ENCODE measurements at places on chromosomes 1 and 21.

DNA sequence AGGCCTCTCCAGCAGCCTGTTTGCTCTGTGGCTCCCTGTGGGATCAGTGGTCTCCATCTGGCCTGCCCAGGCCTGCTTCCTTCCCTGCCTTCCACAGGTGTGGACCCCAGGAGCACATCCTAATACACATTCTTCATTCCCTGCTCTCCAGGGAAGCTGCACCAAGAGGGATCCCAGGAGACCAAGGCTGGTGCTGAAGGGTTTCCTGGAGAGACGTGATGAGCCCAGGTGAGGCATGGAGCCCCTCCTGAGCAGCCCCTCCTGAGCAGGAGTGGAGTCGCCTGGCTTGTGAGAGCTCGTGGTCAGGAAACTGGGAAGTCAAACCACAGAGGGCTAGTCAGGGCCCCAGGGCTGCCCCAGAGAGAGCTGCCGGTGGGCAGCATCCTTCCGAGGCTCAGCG, 561.4 kb downstream of the MATN1 start:
- H3K4me3 ChIP-seq: no peak overlapping the region
- no peaks in the 10 kb centered on the region for H3K27me3 ChIP-seq
- DNase-seq: no peak
- no peak overlapping the region for H3K27ac ChIP-seq

DNA sequence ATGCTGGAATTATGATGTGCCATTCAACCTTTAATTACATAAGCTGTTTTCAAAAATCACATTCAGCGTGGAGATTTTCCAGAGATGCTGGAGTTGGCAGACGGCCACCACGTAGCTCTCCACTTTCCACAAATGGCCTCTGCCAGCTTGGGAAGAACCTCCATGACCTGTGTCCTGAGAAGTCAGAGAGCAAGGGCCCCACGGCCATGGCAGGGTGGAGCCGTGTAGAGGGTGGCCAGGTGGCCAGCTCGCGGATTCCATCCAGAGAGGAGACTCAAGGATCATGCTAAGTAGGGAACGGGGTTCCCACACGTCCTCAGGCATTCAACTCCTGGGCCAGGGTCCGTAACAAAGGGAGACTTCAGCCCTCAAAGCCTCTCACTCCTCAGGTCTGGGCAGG, 1.3 kb upstream of the GALE start:
- DNase-seq: no peak
- H3K4me3 ChIP-seq: no peak overlapping the region
- H3K27ac ChIP-seq: no peak overlapping the region
- no peaks in the 10 kb centered on the region for H3K27me3 ChIP-seq

- DNase-seq: no peak
- H3K27me3 ChIP-seq: no peaks in the 10 kb centered on the region
- H3K4me3 ChIP-seq: no peak overlapping the region
- no peaks in the 10 kb centered on the region for H3K36me3 ChIP-seq
These were observed 135.3 kb downstream of the NOS1AP start for GRCh38 chr1:162204823-162205155.

DNA sequence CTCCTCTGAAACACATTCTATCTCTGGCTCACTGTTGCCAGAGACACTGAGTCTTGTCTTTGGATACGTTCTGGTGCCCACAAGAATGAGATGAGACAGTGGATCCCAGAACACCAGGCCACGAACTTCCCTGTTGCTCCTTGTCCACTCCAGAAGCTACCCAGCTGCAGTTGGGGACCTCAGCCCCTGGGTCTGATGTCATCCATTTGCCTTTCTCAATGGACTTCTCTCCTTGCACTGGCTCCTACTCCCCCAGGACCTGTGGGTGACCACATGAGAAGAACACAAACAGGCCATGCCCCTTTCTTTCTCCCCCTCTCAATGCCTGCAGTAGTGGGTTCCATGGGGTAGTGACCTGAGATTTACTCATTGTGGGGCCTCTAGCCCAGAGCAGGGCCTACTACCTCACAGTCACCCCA, 5.9 kb downstream of the NBPF1 start:
- DNase-seq: no peak
- peaks cover 9% of the 10 kb centered on the region for H3K36me3 ChIP-seq
- no peaks in the 10 kb centered on the region for H3K27me3 ChIP-seq
- H3K27ac ChIP-seq: no peak overlapping the region

DNA sequence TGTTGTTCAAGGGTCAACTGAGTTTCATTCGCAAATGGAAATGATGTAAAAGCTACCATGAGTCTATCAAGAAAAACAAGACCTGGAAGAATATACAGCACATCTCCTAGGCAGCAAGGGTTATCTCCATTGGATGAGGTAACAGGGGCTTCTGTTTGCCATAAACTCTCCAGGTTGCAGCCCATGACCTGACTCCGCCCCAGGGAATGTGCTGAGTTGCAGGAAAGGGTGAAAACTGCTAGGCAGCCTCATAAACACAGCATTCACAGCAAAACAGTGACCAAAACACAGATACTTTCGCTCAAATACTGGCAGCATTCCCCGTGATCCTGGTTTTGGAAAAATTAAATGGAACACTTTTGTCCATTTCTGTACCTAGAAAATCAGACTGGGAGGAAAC, 20.2 kb upstream of the ACTA1 start:
- H3K27me3 ChIP-seq: no peaks in the 10 kb centered on the region
- no peak for DNase-seq
- H3K4me1 ChIP-seq: no peaks in the 10 kb centered on the region
- H3K4me3 ChIP-seq: no peak overlapping the region
- H3K36me3 ChIP-seq: peaks cover 5% of the 10 kb centered on the region

DNA sequence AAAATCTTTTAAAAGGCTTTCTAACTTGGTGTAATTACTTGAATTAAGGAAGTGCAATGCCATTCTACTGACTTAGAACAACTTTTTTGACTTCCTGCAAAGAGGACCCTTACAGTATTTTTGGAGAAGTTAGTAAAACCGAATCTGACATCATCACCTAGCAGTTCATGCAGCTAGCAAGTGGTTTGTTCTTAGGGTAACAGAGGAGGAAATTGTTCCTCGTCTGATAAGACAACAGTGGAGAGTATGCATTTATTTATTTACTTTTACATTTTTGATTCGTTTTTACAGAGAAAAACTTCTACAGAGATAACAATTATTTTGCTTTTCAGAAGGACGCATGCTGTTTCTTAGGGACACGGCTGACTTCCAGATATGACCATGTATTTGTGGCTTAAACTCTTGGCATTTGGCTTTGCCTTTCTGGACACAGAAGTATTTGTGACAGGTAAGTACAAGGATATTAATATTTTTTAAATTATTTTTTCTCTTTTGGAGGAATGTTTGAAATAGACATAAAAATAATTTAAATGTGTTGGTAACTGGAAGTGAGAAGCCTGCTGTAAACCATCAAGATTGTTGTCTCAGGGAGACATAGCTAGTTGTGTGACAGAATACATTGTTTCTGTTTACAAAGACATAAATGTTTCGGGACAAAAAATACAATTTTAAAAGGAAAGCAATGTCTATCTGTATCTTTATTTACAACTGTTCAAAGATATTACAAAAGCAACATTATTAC, at the start of gene PTPRC:
Gene PTPRC, plus strand, starts transcription at position 147 of the 742 bp plus-strand sequence. Its CDS starts 229 bp downstream, at position 376.
- H3K4me1 ChIP-seq: peaks cover 8% of the 10 kb centered on the region
- no peaks in the 10 kb centered on the region for H3K36me3 ChIP-seq
- no peaks in the 10 kb centered on the region for H3K27me3 ChIP-seq
- no peak for DNase-seq
- no peak within 1 kb of the TSS for H3K27ac ChIP-seq
- H3K4me3 ChIP-seq: no peak within 1 kb of the TSS

DNA sequence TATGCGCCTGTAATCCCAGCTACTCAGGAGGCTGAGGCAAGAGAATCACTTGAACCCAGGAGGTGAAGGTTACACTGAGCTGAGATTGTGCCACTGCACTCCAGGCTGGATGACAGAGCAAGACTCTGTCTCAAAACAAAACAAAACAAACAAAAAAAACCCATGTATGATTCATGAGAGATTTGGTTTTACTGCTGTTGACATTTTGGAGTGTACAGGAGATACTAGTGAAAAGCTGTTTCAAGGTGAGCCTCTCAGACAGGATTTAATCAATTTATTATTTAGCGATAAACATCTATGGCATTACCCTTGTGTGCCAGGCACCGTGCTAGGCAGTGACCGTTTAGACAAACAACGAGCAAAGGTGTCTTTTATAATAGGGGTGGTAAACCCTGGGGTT, 16.5 kb downstream of the LHX4 start:
- no peak for DNase-seq
- no peaks in the 10 kb centered on the region for H3K4me1 ChIP-seq
- peaks cover 9% of the 10 kb centered on the region for H3K27me3 ChIP-seq
- no peak overlapping the region for H3K27ac ChIP-seq
- H3K4me3 ChIP-seq: no peak overlapping the region

- H3K27me3 ChIP-seq: no peaks in the 10 kb centered on the region
- no peak overlapping the region for H3K27ac ChIP-seq
- no peaks in the 10 kb centered on the region for H3K4me1 ChIP-seq
- no peaks in the 10 kb centered on the region for H3K36me3 ChIP-seq
- DNase-seq: no peak
- H3K4me3 ChIP-seq: no peak overlapping the region
These were observed 111.5 kb upstream of the ARHGEF16 start for GRCh38 chr1:3342960-3343359.

- no peak for DNase-seq
- H3K4me1 ChIP-seq: no peaks in the 10 kb centered on the region
- no peak overlapping the region for H3K4me3 ChIP-seq
These were observed 197.4 kb upstream of the GALNT2 start for GRCh38 chr1:229869687-229870086.

GRCh38 chr1:107076841-107077240, 20.4 kb downstream of the PRMT6 start:
- DNase-seq: no peak
- H3K4me1 ChIP-seq: no peaks in the 10 kb centered on the region
- H3K27ac ChIP-seq: no peak overlapping the region
- H3K36me3 ChIP-seq: no peaks in the 10 kb centered on the region
- H3K4me3 ChIP-seq: no peak overlapping the region
- H3K27me3 ChIP-seq: no peaks in the 10 kb centered on the region

- H3K27me3 ChIP-seq: no peaks in the 10 kb centered on the region
- peak overlapping the region; percentile 38 for H3K27ac ChIP-seq
- H3K4me1 ChIP-seq: peaks cover 13% of the 10 kb centered on the region
These were observed 1.9 kb downstream of the CTSE start for GRCh38 chr1:206021626-206022365.

DNA sequence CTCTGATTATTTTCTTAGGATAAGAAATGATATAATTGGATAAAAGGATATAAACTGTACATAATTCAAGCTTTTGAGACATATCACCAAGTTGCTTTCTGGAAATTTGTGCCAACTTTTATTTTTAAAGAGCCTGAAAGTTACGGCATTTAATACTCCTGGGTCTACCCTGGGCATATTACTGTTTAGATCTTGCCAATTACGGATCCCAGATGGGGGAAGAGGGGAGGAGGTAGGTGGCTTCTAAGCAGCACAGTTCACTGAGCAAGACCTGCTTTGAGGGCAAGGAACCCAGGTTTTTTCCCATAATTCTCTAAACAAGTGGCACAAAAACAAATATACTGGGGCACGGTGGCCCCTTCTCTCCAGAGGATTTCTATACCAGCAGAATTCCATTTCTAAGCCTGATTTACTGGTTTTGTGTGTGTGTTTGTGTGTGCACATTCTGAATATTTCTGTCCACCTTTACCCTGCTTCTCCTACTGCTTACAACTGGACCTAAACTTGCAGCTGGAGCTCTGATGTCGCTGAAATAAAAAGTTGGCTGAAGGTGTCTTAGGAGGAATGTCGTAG, 76.7 kb downstream of the LAMC2 start:
- no peak for DNase-seq
- no peaks in the 10 kb centered on the region for H3K36me3 ChIP-seq
- no peak overlapping the region for H3K4me3 ChIP-seq
- peaks cover 2% of the 10 kb centered on the region for H3K4me1 ChIP-seq

All from endothelial cell of umbilical vein (primary cell).